Lower leg skin (tissue), 4 donors: ENCODE measurements at places on chromosomes 7 and 10.

DNA sequence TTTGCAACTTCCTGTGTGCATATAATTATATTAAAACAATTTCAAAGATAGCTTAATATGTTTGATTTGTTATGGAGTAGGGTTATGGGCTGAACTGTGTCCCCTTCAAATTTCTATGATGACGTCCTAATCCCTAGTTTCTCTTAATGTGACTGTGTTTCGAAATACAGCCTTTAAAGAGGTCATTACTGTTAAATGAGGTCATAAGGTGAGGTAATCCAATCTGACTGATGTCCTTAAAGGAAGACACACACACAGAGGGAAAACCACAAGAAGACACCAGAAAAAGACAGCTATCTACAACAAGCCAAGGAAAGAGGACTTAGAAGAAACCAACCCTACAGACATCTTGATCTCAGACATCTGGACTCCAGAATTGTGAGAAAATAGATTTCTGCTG is 407.4 kb downstream of the MAGI2 start:
- no peak for DNase-seq

DNA sequence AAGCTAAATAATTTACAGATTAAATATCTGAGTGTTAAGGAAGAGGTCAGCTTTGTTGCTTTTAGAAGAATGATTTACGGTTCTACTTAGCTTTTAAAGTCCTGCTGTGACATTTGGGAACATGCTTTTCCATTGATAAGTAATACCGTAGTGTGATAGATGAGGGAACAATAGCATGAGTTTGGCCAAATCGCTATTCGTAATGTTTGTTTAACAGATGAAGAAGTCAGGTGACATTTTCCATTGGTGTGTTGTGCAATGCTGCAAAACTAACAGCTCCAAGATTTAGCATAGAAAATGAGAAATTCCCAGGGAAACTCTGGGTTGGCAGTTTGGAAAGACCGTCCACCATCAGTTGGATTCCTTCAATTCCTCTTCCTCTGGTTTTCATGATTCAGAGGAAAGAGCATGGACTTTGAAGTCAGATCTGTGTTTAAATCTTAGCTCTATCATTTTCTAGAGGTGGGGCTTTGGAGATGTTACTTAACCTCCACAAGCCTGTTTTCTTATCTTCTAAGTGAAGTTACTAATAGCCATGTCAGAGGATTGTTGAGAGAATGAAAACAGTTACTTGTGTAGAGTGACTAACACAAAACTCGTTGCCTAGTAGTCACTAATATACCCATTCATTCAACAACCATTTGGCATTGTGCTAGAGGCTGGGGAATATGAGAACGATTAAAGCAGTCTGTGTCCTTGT is 140.4 kb upstream of the BMPER start:
- no peak for DNase-seq

- no peak for DNase-seq
These were observed 36.7 kb downstream of the GOT1 start for GRCh38 chr10:99393683-99394082.

DNA sequence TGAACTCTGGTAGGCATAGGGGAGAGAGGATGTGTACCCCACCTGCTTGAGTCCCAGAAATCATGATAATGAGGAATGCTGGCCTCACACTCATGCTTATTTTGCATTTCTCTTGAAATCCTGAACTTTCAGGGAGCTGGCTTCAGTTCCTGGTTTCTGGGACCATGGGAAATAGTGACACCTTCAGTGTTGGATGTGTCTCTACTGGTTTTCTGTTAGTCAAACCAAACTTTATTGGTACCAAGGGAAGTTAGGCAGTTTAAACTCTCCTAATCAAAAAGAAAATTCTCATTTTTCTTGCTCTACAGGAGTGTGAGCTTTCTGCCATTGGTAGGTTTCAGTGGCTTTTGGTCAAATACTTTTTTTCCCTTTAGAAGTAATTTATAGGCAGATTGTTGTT is 11.8 kb upstream of the PCGF5 start:
- no peak for DNase-seq

DNA sequence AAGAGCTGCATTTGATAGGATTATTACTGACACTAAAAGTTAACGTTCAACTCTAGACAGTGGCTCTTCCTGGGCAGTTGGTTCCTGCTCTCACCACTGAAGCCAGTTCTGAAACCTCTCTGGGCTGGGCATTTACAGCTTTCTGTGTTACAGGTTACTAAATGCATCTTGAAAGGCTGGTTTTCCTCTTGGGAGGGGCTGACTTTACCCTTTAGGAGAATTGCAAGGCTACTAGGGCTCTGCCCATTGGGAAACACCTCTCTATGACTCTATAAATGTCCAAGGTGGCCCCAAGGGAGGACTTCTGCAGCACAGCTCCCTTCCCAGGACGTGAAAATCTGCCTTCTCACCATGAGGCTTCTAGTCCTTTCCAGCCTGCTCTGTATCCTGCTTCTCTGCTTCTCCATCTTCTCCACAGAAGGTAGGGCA is at the start of gene GPR15LG:
GPR15LG (plus strand) TSS at position 301 of the 429 bp plus-strand sequence; CDS start at position 352, 51 bp downstream.
- DNase-seq: peak; percentile 18

DNA sequence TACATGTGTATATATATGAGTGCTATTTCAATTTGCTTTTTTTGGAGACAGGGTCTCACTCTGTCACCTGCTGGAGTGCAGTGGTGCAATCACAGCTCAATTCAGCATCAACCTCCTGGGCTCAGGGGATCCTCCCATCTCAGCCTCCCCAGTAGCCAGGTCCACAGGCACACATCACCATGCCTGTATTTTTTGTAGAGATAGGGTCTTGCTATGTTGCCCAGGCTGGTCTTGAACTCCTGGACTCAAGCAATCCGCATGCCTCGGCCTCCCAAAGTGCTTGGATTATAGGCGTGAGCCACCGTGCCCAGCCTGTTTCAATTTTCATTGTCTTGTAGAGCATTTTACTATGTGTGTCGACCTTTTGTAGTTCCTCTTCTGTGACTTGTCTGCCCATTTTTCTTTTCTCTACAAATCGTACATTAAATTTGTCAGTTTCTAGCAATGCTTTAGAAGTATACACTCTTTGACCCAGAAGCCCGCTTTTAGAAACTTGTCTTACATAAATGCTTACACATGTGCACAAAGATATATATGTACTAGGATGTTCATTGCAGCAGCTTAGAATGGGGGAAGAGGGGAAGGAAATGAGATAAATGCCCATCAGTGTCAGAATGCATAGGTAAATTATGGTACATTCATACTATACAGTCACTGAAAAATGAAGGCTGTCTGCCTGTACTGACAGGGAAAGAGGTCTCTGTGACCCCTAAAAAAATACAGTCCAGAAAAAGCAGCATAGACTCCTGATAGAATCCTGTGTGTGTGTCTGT is 12.2 kb upstream of the RFC2 start:
- DNase-seq: no peak

GRCh38 chr10:100327007-100327717 is 2.9 kb downstream of the PKD2L1 start:
- DNase-seq: no peak

- no peak for DNase-seq
These were observed 23.4 kb downstream of the ZPBP start for GRCh38 chr7:50069613-50070012.

- DNase-seq: no peak
These were observed 765.4 kb downstream of the SORCS1 start for GRCh38 chr10:106399112-106399511.

DNA sequence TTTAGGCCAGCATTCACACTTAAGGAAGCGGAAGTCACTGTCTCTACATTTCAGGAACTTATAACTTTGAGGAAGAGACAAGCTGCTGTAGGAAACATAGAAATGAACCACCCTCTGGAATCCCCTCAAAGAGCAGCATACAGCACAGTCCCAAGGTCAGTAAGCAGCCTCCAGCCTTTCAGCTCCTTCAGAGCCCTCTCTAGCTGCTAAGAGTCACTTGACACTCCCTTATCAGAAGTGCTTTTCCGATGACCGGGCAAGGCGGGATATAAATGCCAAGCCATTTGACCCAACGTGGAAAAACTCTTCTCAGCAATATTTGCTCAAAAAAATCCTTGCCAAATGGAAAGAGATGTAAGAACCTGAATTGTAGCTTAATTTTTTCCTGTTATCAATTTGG is 1284.3 kb downstream of the XPNPEP1 start:
- no peak for DNase-seq

DNA sequence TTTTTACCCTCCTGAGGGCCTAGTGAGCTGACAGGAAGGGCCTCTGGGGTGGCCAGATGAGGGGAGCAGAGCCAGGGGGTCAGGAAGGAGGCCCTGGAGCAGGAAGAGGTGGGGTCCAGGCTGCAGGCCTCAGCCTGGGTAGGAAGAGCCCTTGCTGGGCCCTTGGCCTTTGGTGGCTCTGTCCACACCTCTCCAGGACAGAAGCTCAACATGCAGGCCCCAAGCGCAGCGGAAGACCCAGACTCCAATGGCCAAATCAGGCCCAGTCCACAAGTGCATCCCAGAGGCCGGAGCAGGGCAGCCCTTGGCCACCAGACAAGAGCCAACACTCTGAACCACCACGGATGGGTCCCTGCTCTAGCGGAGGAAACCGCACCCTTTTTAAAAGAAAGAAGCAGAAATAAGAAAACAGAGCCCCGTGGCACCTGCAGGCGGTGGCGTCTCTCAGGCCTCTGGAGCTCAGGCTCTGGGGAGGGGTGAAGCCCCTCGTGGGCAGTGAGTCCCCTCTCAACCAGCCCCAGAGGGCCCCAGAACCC is 52.8 kb downstream of the FOXL3 start:
- DNase-seq: no peak
